Activated naive CD8-positive, alpha-beta T cell treated with anti-CD3 and anti-CD28 coated beads, Interleukin-2, amount 10 ng/mL, durations not matched to agents 7 days and 5 days (primary cell): ENCODE measurements at places on chromosomes 2 and 18.

GRCh38 chr2:12700989-12701388, 15.7 kb upstream of the TRIB2 start:
- H3K27ac ChIP-seq, result no peak overlapping the region
- no peak for DNase-seq
- no peak overlapping the region for H3K4me3 ChIP-seq

DNA sequence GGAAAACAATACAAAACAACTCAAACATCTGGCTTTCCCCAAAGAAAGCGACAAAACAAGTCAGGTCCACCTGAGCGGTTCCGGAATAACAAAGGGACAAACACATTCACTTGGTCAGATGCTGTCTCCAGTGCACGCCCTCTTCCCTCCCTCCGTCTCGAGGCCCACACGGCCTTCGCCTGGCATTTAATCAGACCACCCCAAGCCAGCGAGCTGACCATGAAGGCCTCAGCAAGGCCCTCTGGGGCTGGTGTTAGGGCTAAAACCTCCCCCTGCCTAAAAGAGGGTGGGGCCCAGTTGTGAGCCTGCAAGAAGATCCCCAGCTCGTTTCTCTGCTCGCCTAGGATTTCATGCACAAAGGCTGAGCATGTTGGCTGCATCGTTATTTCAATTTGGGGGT, 180.3 kb downstream of the EIPR1 start:
- DNase-seq, result no peak
- H3K36me3 ChIP-seq, result no peaks in the 10 kb centered on the region
- H3K27ac ChIP-seq, result no peak overlapping the region
- no peak overlapping the region for H3K4me3 ChIP-seq

GRCh38 chr2:211429256-211429920, 873.0 kb downstream of the CPS1 start:
- H3K4me1 ChIP-seq, result no peaks in the 10 kb centered on the region
- H3K27me3 ChIP-seq, result no peaks in the 10 kb centered on the region
- DNase-seq, result no peak
- H3K27ac ChIP-seq, result no peak overlapping the region
- no peak overlapping the region for H3K4me3 ChIP-seq

GRCh38 chr2:140550821-140551220, 1580.0 kb downstream of the LRP1B start:
- no peak overlapping the region for H3K4me3 ChIP-seq
- no peaks in the 10 kb centered on the region for H3K4me1 ChIP-seq
- no peaks in the 10 kb centered on the region for H3K27me3 ChIP-seq
- DNase-seq, result no peak
- no peaks in the 10 kb centered on the region for H3K36me3 ChIP-seq

DNA sequence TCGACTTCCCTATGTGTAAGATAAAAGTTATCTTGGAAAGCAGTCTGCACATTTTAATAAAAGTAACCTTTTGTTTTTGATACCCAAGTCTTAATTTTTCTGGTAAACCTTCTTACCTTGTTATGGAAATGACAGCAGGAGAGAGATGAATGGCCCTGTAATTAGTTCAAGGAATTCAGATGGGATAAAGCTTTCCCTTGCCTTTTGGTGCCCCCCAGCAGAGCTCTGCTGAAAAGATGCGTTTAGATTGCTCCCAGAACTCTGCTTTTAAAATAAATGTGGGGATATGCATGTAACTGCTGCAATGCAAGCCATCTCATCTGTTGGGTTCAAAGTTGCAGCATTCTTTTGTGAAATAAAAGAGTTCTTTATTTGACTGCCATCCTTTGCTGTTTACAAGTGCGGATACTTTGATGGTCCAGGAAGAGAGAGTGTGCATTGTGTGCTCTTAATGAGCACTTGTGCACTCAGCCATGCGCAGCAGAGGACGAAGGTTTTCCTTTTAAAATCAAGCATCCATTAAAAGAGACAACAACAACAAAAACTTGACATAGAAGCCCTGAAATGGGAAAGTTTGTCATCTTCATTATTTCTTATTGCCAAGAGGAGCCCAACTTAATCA, 176.7 kb upstream of the ST6GAL2 start:
- no peaks in the 10 kb centered on the region for H3K36me3 ChIP-seq
- no peak overlapping the region for H3K27ac ChIP-seq
- no peak overlapping the region for H3K4me3 ChIP-seq
- no peaks in the 10 kb centered on the region for H3K4me1 ChIP-seq

- no peak overlapping the region for H3K4me3 ChIP-seq
- H3K36me3 ChIP-seq, result no peaks in the 10 kb centered on the region
- peaks cover 3% of the 10 kb centered on the region for H3K27me3 ChIP-seq
Measured at GRCh38 chr2:60100034-60100433, 453.4 kb downstream of the BCL11A start.
